ENCODE measurements at places on chromosomes 1 and 21. TPM values are rescaled to one million over a fixed set of nuclear protein-coding genes. Genes with fewer than 3 reads are reported as not detected.

GRCh38 chr1:14780271-14780670, 181.8 kb downstream of the KAZN start:
- no peak for DNase-seq

GRCh38 chr1:119700326-119700725, 11.4 kb upstream of the PHGDH start:
- DNase-seq, result no peak

DNA sequence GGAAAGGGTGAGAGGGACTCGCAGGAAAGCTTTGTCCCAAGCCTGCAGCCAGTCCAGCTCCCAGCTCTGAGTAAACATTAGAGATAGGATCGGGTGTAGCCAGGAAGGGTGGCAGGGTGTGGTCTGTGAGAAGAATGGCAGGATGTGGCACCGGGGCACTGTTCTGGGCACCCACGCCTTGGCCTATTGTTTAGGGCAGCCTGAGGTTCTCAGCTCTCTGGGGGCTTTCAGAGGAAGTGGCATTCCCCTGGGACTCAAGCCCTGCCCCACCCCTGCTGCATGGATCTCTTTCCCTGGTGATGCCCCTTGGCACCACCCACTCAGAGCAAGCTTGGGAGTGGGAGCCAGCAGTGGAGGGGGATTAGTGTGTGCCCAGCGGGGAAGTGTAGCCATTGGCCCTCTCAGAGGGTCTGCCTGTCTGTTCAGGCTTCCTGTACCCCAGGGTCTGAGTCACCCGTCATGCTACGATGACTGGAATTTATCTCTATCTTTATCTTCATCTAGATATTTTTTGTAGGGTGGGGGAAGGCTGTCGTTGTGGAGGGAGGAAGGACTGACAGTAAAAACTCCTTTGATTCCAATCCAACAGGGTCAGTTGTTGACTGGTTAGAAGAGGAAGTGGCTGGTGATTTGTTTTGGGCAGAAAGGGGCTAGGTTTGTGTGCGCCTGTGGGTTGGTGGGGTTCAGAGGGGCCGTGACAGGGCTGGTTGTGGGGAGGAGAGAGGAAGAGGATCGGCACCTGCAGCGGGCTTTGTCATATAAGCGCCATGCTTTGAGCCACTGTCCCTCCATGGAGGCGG, 31.6 kb downstream of the SOX13 start:
- no peak for DNase-seq

- DNase-seq, result no peak
These were observed 8.7 kb downstream of the RNF223 start for GRCh38 chr1:1065265-1065939.

- DNase-seq, result no peak
These were observed 981.7 kb downstream of the TTLL7 start for GRCh38 chr1:83017276-83017675.

- no peak for DNase-seq
These were observed 2.8 kb upstream of the TARBP1 start for GRCh38 chr1:234481771-234482170.

DNA sequence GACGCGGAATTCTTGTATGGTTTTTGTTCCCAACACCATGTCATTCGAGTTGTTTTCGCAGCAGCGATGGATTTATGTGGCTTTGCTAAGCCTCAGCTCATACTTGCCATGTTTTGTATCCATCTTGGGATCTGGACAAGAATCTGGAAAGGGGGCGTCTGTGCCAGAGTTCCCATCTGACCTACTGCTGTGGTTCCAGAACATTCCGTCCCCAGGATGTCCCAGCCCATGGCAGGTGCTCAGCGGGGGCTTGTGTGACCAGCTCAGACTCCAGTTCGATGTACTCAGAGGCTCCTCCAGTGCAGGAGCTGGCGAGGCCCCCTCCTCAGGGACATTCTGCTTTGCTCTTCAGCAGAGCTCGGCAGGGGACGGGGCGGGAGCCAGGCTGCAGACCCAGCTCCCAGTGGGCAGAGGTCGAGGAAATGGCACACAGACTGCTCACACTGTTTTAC, 24.0 kb upstream of the ADARB1 start:
- DNase-seq, result peak; percentile 58

Gene GNG12
- polyA plus RNA-seq, result 50.9 TPM

Gene FCRL1
- polyA plus RNA-seq, result 0.20 TPM

Gene AVPR1B
- 0.13 TPM for polyA plus RNA-seq

Gene WDR26
- 65.6 TPM for polyA plus RNA-seq

Gene SMCP
- polyA plus RNA-seq, result not detected

Measured in muscle of back (tissue), 13 donors.